ENCODE measurements at places on chromosomes 4 and X.

- no peak for DNase-seq
Measured at GRCh38 chr4:89275587-89275986, 32.0 kb downstream of the GPRIN3 start.

- no peak for DNase-seq
Measured at GRCh38 chr4:110489901-110490508, 14.1 kb downstream of the ENPEP start.

DNA sequence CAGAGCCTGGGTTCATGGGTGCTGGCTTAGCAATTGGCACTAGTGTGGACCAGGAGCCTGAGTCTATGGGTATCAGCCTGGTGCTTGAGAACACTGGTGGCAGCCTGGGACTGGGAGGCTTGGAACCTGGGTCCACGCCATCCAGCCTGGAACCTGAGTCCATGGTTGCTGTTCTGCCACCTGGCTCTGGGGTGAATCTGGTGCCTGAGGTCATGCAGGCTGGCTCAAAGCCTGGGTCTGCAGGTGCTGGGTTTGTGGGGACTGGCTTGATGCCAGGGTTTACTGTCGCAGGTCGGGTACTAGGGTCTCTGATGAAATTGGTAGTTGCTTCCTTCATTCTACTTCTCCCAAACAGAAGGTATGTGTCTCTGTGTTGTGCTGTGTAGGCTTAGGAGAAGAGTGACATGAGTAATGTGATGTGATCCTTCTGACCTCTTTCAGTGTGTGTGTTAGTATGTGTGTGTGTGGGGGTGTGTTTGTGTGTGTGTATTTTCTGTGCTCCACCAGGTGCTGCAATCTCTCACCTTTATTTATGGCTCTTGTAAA lies 517.0 kb upstream of the EPHA5 start:
- DNase-seq: no peak

DNA sequence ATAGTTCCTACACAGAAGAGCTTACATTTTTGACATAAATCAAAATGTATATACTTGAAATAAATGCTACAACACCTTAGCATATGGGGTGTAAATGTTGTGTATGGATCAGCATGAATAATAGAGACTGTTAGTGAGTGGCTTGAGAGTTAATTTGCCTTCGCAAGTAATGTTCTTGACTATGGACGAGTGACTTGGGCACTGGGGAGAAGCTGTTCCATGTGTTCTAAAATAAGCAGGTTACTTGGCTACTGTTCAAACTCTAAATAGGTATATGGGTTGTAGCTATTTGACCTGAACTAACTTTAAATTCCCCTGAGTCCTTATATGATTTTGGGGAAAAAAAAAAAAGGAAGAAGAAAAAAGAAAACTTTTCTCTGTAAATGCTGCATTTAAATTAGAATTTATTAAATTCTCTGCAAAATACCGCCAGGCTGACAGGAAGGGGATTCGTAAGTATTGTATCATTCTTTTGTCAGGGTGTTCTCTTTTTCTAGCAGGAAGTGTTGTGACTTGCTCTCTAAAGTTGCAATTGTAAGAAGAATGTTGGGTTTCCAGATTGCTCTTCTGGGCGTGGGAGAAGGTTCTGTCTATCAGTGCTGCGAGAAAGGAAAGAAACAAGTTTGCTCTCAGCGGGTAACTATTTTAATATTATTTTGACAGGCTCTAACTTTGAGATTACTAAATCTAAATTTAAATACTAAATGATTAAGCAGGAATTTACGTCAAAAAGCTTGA lies 32.2 kb downstream of the PLS3 start:
- DNase-seq: no peak

GRCh38 chrX:150849996-150850720 lies 48.3 kb downstream of the CD99L2 start:
- no peak for DNase-seq

Measured in CD4-positive, alpha-beta T cell treated with Interleukin-10 for 1 hour (primary cell).